ENCODE measurements at places on chromosomes 3 and 15. TPM values are rescaled to one million over a fixed set of nuclear protein-coding genes. Genes with fewer than 3 reads are reported as not detected.
A peak's percentile ranks its signal among the peaks of the same experiment; 100 is the strongest.

GRCh38 chr15:40282869-40283614 lies at the start of gene ANKRD63:
TSS of gene ANKRD63 (minus strand) at chr15:40283064. CDS start at chr15:40282586, 478 bp downstream.
- DNase-seq, result no peak

- no peak for DNase-seq
Measured at GRCh38 chr3:71492566-71492965, 91.0 kb downstream of the FOXP1 start.

GRCh38 chr3:133548090-133548489 lies 25.4 kb upstream of the CDV3 start:
- DNase-seq, result no peak

DNA sequence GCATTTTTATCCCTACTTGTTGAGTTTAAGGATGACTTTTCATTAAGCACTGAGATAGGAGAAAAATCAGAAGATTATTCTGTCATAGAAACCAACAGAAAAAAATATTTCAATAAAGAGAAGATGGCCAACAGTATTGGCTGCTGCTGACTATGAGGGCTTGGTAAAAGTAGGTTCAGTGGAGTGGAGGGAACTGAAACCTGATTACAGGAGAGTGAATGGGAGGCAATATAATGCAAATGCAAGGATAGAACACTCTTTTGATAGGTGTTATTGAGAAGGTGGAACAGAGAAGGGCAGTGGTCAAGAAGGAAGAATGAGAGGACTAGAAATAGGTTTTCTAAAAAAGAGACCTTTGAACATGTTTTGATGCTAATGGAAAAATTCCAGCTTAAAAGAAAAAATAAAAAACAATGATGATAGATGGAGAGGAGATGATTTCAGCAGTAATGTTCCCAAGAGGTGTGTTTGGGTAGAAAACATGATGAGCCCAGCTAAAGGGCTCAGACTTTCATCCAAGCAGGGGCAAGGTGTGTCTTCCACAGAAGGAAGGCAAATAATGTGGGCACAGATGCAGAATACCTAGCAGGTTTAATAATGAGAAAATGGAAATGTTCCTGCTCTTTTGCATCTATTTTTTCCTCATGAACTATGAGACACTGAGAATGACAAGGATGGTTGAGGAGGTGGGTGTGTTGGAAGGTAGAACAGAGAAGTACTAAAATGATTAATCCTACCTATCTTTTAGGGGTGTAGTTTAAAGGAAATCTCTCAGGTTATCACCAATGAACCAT lies 397.9 kb upstream of the GOLIM4 start:
- no peak for DNase-seq

DNA sequence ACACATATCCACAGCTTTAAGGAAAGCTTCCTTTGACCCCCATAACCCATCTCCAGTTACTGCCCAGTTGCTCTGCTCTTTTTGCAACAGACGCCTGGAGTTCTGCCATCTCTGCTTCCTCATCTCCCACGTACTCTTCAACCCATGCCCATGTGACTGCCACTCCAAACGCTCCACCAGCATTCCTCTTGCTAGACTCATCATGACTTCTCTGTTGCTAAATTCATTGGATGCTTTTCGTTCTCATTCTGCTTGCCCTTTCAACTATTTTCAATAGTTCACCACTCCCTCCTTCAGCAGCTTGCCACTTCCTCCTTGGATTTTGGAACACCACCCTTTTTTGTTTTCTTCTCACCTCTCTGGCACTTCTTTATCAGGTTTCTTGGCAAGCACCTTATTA lies 2.7 kb upstream of the KNSTRN start:
- peak; percentile 78 for DNase-seq

- no peak for DNase-seq
Measured at GRCh38 chr3:132174500-132174899, 139.7 kb upstream of the CPNE4 start.

DNA sequence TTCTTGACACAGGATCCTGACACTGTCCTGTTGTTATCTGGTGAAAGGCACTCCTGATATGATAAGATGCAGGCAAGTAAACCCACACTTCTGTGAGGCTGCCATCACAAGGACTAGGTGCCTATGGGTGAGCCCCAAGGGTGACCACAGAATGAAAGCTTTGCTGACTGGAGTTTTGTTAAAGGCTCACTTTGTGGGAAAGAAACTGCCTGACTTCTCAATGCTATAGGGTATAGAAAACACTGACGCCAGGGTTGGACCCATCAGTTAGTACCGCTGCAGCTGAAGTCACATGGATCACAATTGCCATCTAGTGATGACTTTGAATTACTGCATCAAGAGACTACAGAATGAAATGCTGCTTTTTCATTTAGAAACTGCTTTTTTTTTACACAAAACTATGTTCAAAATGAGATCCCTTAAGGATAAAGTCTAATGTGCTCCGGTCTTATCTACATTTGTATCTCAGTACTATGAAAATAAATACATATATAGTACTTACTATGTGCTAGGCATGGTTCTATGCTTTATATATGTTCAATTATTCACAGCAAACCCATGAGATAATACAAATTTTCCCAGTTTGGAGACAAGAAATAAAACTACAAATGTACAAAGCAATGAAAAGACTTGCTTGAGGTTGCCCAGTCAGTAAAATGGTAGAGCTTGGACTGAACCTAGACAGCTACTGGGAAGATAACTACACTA lies 64.2 kb upstream of the CMSS1 start:
- DNase-seq, result no peak

GRCh38 chr15:68232937-68233336 lies 3.4 kb upstream of the CLN6 start:
- no peak for DNase-seq

GRCh38 chr3:105809208-105809888 lies 59.5 kb downstream of the CBLB start:
- DNase-seq, result no peak

GRCh38 chr15:61811952-61812351 lies 248.3 kb downstream of the VPS13C start:
- DNase-seq, result no peak

DNA sequence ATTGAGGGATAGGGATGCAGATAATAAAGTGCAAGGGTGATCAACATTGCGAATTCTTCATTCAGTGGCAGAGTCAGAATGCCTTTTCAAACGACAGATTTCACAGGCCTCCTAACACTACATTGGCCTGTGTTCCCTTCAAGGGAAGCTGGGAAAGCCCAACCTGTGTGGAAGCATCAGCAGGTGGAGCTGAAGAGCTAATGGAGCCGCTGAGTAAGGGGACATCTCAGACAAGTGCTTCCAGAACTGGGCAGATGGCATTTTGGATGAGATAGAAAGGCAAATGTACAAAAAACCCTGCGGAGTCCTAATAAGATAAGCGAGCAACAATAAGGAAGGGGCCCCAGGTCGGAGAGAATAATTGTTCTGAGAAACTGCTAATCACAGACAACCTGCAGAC lies 8.5 kb upstream of the SLC24A5 start:
- DNase-seq, result no peak

DNA sequence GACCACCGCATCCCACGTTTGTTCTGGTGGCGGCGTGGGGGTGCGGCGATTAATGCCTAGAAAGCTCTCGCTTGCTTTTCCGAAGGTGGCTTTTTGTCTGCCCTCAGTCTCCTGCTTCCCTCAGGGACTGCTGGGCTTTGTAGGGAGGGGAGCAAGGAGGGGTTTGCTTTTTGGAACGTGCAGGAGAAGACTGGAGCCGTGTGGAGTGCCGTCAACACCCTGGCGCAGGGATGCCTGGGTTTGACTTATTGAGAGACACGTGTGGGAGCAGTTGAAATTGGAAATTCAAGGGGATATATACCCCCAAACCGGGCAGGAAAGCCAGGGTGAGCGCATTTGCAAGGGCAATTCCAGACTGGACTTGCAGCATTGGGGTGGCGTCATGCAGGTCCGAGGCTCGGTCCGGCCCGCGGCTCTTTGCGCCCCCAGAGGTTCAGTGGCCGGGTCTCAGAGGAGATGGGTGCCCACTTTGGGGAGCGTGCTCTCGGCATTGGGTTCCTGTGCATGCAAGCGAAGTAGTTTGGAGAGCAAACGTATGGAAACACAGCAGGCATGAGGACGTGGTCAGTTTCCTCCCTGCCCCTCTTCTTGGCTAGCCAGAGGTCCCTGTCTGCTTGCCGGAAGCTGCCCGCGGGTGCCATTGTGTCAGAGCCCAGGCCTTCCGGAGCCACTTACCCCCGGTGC lies 2.1 kb downstream of the EPHB1 start:
- no peak for DNase-seq

DNA sequence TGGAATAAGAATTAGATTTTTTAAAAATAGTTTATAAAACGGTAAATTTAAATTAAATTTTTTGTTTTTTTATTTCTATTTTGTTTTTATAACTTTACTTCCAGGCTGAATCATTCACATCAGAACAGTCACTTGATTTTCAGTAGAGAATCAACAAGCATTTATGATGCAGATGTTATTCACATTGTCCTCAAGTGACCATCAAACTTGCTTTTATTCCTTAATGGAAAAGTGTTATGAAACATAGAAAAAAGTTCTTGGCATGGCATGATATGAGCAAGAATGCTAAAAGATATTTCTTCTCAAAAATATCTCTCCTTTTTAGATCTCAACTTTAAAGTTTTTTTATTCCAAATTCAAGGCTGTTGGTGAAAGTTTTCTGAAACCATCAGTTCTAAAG lies 70.9 kb upstream of the TGFBR2 start:
- DNase-seq, result no peak

DNA sequence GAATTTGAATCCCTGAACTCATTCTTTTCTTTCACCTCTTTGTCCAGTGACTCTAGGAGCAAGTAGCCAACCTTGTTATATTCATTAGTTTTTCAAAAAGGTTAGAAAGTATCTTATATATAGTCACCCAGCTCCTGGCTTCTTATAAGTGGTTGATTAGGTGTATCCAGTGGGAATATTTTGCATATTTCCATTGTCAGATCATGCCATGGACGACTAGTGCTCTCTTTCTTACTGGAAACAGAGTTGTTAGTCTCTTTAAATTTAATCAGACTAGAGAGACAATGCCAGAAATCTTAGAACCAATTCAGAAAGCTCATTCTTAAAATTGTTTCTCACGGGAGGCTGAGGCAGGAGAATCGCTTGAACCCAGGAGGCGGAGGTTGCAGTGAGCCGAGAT lies 73.4 kb downstream of the CHRD start:
- DNase-seq, result no peak

- DNase-seq, result no peak
Measured at GRCh38 chr15:33871980-33872379, 96.3 kb upstream of the CHRM5 start.

DNA sequence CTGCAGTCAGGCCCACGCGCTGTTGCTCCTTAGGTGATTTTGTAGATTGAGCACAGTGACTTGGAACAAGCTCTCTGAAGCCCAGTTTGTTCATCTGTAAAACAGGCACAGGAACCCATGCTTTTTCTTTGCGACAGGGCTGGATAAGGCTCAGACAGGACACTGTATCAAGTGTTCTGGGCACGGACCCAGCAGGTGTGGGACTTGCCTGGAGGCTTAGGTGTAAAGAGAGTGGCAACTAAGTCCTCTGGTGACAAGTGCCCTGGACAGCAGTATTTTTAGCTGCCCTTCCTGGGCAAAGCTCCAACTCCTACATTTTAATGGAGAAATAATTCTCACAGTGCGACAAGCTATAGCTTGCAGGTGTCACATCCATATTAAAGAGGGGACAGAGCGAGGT lies 32.2 kb downstream of the CD276 start:
- no peak for DNase-seq

- no peak for DNase-seq
Measured at GRCh38 chr15:80507131-80507530, 102.9 kb downstream of the ARNT2 start.

DNA sequence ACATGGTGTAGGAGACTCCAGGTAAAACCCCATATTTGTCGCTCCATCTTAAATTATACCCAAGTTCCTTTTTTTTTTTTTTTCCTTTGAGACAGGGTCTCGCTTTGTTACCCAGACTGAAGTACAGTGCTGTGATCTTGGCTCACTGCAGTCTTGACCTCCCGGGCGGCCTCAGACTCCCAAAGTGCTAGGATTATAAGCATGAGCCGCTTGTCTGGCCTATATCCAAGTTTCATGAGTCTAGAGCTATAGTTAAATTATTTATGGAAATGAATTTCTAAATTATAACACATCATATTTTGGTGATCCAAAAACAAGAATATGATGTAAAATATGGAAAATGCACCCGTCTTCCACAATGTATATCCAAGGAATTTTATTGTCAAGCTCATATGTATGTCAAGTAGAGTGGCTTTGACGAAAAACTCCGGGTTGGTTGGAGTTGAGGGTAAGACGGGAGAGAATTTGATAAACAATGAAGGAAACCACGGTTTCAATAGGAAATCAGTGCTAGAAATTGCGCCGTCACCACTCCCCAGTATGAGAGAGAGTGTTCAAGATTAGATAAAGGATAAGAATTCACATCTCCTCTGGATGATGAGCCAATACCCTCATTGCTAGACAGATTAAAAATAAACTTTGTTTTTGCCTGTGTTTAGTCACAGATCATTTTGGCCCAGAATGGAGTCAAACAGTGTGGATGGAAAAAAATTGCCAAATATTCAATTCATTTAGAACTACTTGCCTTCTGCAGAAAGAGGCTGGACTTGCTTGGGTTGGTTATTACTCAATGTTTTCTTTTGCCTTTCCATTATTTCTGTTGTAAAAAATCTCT lies 209.2 kb upstream of the NR2F2 start:
- no peak for DNase-seq

- DNase-seq, result no peak
Measured at GRCh38 chr3:64890466-64890865, 202.7 kb upstream of the ADAMTS9 start.

- no peak for DNase-seq
Measured at GRCh38 chr15:76285241-76285825, 25.9 kb downstream of the ETFA start.

- DNase-seq, result no peak
Measured at GRCh38 chr15:39629371-39629770, 48.5 kb downstream of the THBS1 start.

GRCh38 chr3:174882789-174883188 lies 23.7 kb downstream of the NAALADL2 start:
- no peak for DNase-seq

- no peak for DNase-seq
Measured at GRCh38 chr3:12803371-12803770, 6.9 kb downstream of the CAND2 start.

- DNase-seq, result no peak
Measured at GRCh38 chr15:84151205-84151931, 84.2 kb upstream of the GOLGA6L4 start.

GRCh38 chr15:32861174-32861573 lies 143.4 kb downstream of the GREM1 start:
- DNase-seq, result no peak

DNA sequence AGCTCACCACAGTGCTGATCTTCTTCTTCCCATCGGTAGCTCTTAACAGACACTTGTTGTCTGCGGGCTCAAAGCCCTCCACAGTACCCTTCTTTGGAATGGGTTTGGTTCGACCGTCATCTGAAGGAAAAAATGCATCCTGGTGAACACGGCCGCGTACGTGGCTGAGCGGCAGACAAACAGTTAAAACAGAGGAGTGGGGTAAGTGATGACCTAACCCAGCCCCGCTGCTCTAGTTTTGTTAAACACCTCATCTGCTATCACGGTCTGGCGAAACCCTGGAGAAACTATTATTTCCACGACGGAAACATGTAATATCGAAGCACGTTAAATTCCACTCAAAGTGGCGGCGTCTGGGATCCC lies 725 bp downstream of the SRP14 start:
- DNase-seq, result no peak

C2CD4B gene
- 23.8 TPM for total RNA-seq

SLC35A5 gene
- total RNA-seq, result 37.5 TPM

TRIM59 gene
- 5.6 TPM for total RNA-seq

GPR27 gene
- 4.5 TPM for total RNA-seq

SLC22A14 gene
- 0.46 TPM for total RNA-seq

PTX3 gene
- 1.4 TPM for total RNA-seq

NUTM1 gene
- total RNA-seq, result not detected

DISP2 gene
- total RNA-seq, result 3.5 TPM

RAD51 gene
- total RNA-seq, result 1.3 TPM

GPR156 gene
- 0.20 TPM for total RNA-seq

CTXN2 gene
- total RNA-seq, result 0.06 TPM

LRTM1 gene
- not detected for total RNA-seq
